NCI-H460 (cell line): ENCODE measurements at places on chromosomes 6 and 20.

DNA sequence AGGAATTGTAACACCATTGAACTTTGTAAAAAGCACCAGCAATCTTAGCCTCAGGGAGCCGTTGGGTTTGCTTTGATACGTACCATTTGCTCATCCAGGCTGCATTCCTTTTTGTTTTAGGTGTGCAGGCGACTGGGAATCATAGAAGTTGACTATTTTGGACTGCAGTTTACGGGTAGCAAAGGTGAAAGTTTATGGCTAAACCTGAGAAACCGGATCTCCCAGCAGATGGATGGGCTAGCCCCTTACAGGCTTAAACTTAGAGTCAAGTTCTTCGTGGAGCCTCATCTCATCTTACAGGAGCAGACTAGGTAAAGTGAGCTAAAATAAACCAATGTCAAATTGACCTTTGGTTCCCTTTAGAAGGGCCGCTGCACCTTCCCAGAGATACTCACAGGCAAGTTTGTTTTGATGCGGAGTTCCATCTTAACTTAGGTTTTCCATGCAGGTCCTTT, 1.6 kb downstream of the MYLIP start:
- no peak for DNase-seq

- DNase-seq: no peak
Measured at GRCh38 chr6:50120300-50120699, 70.6 kb upstream of the DEFB112 start.

DNA sequence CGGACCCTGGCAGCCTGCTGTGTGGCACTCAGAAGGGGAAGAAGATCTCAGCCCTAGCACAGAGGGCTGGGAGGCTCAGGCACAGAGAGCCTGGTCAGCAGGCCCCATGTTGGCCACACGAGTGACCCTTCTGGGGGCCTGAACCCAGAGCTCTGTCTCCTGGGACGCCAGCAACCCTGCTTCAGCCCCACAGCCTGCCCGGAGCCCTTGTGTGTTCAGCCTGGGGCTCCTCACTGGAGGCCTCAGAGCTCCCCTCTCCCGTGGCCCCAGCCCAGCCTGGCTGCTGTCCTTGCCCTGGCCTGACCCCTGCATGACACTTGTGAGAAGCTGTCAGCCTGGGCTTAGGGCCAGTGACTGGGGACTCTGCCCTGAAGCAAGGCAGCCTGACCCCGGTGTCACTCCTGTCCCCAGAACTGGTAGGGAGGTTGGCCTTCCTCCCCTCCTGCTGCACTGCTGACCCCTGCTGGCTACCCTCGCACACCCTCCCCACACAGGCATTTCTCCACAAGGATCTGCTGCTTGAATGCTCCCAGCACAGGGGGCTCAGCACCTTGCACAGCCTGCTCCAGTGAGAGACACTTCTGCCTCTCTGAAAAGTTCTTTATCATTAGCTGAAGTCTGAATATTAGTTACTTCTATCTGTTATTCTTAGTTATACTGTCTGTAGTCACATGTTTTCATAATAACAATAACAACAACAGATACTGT, 15.4 kb upstream of the IP6K3 start:
- DNase-seq: peak; percentile 26

DNA sequence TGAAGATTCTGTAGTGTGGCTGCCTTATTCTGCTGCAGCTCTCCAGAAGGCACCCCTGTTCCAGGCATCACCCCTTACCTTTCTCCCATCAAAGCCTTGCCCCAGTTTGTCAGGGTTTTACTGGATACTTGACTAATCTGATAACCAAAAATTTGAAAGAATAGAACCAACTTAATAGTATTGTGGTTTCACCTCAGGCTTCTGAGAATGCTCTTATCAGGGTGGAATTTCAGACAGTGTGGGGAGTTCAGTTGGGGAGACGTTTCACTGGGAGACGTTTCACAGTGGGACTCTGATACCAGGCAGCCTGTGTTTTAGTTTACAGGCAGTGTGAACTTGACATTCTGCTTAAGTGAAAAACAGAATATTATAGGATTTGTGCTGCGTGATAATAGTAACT, 50.5 kb downstream of the SCAND1 start:
- DNase-seq: no peak

DNA sequence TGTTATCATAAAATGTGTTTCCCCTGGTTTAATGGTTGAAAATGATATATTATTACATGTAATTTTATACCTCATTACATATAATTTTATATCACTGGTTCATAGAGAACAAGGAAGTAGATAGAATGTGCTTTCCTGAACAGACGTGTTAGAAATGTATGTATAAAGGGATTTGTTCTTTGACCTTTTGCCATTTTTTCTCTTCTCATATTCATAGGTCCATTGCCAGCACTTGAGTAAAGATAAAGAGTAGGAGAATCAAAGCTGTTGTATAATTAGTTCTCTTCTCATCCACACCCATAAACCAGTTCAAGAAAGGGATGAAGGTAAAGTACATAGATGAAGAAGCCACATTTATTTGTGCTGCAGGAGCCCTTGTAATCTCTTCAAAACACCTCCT, 46.7 kb downstream of the RNF217 start:
- DNase-seq: no peak

GRCh38 chr20:32858189-32858588, 534 bp upstream of the EFCAB8 start:
- DNase-seq: no peak

DNA sequence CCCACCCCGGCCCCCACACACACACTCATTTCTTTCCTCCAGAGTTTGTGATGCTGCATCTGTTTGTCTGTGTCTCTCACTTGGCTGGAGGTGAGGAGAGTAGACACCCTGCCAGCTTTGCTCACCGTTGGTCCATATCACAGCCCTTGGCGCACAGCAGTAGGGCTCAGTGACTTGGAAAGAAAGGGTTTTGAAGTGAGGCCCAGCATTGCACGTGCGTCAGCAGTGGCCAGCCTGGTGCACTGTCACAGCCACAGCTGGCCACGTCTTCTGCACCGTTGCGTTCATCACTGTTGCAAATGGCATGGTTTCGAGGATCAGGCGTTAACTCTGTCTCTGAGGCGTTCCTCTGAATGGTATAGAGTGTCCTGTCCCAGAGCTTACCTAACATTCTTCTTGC, 3.7 kb downstream of the WFDC5 start:
- DNase-seq: no peak

- DNase-seq: peak; percentile 16
Measured at GRCh38 chr20:50663095-50663821, 28.1 kb downstream of the RIPOR3 start.

GRCh38 chr6:53154794-53155193, 6.2 kb upstream of the GCM1 start:
- DNase-seq: no peak

GRCh38 chr20:1824181-1824580, 71.0 kb upstream of the SIRPA start:
- no peak for DNase-seq

DNA sequence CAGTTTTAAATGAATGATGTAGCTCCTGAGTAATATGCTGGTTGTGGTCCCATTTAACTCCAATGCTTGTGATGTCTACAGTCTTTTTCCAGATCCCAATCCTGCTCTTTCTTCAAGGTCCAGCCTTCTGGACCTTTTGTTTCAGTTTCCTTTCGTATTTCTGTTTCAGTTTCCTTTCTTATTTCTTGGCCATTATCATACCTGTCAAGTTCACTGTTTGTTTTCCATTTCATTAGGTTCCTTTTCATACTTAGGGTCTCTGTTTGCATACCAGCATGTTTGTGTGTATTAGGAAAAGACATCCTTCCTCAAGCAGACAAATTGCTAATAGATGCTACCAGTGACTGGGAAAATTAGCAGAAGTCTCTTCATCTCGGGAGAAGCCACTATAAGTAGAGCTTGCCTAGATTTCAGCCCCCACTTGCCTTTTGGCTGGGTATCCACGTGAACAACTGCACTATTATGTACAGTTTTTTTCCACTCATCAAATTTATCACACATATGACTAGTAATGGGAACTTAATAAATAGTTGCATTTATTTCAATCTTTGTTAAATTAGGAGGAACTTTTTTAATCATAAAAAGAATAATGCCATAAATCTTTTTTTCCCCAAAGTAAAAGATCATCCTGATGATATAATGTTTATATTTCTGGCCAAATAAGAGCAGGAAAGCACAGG, 583.4 kb downstream of the BCKDHB start:
- no peak for DNase-seq

DNA sequence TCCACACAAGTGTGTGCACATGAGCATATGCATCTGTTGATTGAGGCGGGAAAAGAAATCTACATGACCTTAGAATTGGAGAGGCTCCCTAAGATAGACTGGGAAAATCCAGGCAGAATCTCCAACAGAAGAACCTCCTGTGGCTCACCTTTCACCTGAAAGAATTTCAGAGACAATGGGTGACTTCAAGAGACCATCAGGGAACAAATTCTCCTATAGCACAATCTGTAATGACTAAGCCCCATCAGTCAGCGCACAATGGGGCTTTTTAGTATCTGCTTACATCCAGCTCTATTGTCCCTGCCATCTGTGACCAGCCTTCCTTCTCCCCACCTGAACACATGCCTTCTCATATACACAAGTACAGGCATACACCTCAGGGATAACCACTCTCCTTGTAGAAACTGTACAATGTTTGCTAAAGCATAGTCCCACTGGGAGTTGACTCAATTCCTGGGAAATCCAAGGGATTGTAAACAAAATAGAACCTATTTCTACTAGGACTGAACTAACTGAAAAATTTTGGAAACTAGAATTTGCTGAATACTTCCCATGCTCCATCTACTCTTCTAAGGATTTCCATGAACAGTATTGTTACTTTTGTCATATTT, 150.8 kb upstream of the STXBP5 start:
- DNase-seq: no peak

DNA sequence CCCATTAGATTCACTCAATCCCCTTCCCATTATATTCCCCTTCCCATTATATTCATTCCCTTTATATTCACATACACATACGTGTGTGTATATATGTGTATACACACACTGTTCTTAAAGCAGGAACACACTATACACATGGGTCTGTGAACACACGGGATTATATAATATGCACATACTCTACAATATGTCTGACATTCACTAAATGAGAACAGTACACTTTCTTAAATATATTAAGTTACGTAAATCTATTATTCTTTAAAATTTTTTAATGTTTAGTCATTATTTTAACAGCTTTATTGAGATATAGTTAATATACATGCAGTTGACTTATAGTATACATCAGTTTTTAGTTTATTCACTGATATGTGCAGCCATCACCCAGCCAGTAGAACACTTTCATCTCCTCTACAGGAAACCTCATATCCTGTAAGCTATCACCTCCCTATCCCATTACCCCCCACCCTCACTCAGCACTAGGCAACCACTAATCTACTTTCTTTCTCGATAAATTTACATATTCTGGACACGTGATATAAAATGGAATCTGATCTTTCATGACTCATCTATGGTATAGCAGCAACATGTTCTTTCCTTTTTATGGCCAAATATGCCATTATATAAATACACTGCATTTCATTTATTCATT, 13.9 kb upstream of the SUMO4 start:
- no peak for DNase-seq

- DNase-seq: no peak
Measured at GRCh38 chr6:113719064-113719463, 138.1 kb upstream of the MARCKS start.

DNA sequence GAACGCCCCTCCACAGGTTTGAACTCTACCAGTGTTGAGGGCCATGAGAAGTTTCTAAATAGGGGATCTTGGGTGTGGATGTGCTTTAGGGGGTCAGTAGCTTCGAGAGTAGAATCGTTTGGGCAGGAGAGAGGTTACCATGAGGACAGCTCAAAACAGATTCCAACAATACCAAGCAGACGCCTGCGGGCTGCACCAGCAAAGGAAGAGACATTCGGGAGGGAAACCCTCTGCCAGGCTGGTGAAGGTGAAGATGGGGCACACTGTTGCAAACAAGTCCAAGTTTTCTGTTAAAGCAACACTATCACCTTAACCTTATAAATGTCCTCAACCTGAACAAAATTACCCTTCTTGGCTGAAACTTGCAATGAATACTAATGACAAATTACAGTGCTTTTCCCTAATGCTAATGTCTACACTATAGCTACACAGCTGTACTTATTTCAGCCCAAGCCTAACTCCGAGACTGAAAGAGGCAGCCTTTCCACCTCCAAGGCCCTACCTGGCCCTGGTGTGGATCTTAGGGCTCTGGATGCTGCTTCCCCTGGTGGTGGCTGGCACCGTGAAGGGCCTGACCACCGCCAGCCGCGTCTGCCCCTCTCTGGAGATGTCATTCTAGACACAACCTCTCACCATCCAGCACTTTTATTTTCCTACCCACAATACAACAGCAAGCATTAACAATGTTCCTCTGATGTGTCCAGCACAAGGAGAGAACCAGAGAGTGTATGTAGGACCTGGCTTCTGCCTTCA, 80.1 kb downstream of the DLL1 start:
- no peak for DNase-seq

DNA sequence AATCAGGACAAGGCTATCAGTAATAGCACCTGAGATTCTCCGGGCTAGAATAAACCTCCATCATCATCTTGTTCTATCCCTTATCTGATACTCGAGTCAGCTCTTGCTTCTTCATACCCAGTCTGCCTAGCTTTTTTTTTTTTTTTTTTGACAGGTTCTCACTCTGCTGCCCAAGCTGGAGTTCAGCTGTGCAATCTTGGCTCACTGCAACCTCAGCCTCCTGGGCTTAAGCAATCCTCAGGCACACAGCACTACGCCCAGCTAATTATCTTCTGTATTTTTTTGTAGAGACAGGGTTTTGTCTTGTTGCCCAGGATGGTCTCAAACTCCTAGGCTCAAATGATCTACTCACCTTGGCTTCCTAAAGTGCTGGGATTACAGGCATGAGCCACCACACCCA, 19.5 kb downstream of the SRSF6 start:
- DNase-seq: no peak

DNA sequence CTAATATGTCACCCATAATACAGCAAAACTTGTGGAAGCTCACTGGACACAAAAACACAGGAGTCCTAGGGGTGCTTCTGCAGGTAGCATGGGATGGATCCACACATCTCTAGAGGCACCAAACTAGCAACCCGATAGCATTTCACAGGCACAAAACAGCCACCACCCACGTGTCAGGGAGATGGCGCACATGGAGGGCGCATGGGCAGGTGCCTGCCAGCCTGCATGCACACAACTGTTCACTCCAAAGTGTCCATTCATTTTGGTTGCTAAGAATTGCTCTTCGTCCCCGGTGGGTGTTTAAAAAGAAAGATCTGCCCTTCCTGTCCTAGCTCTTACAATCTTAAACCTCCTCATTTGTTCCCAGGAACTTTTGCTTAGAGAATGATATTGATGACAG, 171.3 kb downstream of the SYNDIG1 start:
- DNase-seq: no peak

DNA sequence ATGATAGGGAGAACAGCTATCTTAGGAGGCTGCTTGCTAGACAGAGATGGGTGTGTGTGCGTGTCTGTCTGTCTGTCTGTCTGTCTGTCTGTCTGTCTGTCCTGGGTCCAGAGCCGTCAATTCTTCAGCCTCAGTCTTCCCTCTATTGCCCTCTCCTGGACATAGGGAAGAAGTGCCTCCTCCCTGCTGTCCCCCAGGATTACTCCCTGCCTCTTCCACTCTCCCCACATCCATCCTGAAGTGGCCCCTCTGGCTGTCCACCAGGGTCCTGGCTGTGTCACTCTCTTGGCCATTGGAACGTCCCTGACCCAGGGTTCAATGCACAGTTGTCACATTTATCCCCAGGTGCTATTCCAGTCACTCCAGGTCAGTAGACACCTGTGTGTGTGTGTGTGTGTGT, 10.2 kb downstream of the TREML2 start:
- DNase-seq: no peak
